ENCODE measurements at places on chromosomes 1 and 21.
A peak's percentile ranks its signal among the peaks of the same experiment; 100 is the strongest.

GRCh38 chr1:202076050-202076511 lies 46.6 kb upstream of the GPR37L1 start:
- no peak for DNase-seq

DNA sequence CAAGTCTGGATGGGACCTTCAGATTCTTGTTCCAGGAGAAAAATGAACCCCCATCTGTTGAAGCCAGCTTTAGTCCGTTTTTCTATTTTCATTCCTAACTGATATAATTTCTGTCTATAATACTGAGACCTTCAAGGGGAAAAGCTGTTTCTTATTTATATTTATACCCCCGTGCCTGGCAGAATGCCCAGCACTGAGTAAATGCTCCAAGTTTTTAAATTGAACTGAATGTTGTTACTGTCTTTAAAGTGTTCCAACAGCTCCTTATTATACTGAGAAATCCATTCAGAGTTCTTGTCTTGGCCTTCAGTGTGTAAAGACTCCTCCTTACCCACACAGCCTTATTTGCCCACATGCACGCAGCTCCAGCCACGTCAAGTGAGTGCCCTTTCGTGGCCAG lies 178.6 kb upstream of the HMGB4 start:
- no peak for DNase-seq

GRCh38 chr1:1006305-1007159 lies 6.6 kb upstream of the HES4 start:
- DNase-seq = no peak

GRCh38 chr1:206909883-206910318 lies 11.8 kb downstream of the FCMR start:
- DNase-seq = no peak

GRCh38 chr1:228863776-228864175 lies 128.5 kb downstream of the RHOU start:
- DNase-seq = no peak

DNA sequence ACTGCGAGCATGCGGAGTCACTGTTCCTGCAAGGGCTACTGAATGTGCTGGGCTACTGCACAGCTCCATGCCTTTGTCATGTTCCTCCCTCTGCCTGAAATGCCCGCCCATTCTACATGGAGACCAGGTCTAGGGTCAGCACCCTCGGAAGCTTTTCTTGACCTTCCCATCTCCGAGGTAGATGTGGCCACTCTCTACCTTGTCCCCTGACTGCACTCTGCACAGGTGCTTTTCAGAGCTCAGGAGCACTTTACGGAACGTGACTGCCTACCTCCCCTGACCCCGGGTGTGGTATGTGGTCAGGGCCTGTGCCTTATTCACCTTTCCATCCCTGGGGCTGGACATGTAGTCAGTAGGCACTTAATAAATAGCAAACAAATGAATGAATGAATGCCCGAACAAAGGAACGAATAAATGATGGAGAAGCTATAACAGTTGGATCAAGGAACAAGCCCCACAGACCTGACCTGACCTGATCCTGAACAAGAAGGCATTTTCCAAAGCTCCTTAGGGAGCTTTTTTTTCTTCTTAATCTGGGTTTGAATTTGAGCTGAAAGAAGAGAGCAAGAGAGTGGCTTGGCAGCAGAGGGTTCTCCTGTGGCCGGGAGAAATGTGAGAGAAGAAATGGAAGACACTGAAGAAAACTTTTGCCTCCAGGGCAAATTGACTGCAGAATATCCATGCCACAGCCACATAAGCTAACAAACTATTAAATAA lies 7.9 kb downstream of the RD3 start:
- no peak for DNase-seq

GRCh38 chr1:234725177-234726132 lies 115.5 kb upstream of the IRF2BP2 start:
- peak; percentile 65 for DNase-seq

DNA sequence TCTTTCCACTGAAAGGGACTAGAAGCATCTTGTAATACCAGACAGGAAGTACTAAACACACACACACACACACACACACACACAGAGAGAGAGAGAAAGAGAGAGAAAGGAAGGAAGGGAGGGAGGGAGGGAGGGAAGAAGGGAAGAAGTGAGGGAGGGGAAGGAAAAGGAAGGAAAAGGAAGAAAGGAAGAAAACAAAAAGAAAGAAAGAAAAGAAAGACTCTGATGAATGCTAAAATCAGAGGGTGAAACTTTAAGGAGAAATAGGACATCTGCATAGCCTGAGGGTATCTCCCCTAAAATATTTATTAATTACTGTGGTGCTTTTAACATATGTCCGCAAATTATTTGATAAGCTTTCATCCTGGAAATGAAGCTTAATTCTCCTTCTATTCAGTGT lies 10.6 kb downstream of the TRIT1 start:
- no peak for DNase-seq

- DNase-seq = no peak
These were observed 9.3 kb downstream of the EFHD2 start for GRCh38 chr1:15418806-15419515.

- no peak for DNase-seq
These were observed 10.2 kb upstream of the DMRTB1 start for GRCh38 chr1:53449021-53449420.

GRCh38 chr1:58422436-58422835 lies 124.1 kb downstream of the OMA1 start:
- no peak for DNase-seq

GRCh38 chr1:152170287-152170905 lies 11.4 kb upstream of the RPTN start:
- no peak for DNase-seq

GRCh38 chr1:185279571-185279970 lies 37.5 kb downstream of the IVNS1ABP start:
- no peak for DNase-seq

DNA sequence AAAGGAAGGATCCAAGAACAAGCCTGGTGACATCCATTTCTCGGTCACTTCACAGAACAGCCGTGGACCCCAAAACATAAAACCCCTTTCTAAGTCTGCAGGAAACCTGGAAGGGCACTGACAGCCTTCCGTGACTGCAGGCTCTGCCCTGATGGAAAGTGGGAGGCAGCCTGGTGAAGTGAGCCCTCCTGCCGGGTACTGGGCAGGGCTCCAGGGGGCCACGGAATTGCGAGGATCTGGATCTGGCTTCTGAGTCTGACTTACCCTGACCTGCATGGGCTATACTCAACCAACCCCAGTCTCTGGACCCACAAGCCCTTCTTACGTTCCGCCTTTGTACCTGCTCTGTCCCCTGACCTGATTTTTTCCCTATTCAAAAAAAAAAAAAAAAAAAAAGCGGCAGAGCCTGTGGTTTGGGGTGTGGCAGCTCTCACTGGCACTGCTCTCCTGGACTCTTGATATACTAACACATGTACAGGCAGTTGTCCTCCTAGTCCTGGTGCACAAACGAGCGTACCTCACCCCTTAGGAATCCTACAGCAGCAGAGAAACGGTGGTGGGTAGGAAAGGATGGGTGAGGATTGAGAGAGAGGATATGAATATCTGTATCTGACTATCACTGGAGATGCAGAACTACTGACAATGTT lies 82.9 kb downstream of the BEND5 start:
- DNase-seq = no peak

GRCh38 chr1:228490120-228491078 lies 3.2 kb downstream of the RNF187 start:
- DNase-seq = peak; percentile 62

DNA sequence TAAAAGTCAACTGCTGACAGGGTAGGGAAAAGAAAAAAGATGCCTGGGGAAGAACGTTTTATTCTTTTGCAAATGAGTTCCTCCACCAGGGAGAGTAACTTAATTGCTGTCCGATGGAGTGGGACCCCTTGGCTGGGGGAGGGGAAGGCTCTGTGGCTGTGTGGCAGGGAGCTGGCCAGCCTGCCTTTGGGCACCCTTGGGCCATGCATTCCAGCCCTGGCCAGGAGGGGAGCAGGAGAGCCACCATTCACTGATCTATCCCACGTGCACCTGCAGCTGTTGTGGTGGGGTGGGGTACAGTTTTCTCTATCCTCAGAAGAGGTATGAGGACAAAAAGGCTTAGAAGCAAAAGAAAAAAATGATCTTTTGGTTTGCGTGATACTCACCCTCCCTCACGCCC lies 116.9 kb downstream of the KCNK1 start:
- no peak for DNase-seq

- DNase-seq = peak; percentile 70
These were observed 734.2 kb upstream of the ADAMTS5 start for GRCh38 chr21:27700974-27701614.

GRCh38 chr1:206658981-206659273 lies 23.6 kb downstream of the DYRK3 start:
- no peak for DNase-seq

GRCh38 chr1:69055194-69055593 lies 512.5 kb upstream of the LRRC7 start:
- no peak for DNase-seq

DNA sequence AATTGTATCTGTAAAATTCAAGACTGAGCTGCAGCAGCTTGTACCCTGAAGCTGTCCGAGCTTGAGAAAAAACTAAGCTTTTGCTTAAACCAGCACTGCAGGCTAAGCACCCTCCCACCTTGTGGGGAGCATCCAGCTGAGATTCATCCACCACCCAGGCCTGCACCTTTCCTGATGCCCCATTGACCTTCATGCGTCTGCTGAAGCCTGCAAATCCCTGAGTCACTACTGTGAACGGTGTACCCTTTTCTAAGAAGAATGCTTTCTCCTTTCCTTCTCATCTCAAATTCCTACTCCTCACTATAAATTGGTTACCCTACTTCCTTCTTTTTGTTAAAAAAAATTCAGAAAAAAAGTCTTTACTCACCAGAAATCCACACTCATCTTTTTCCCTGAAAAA lies 90.9 kb upstream of the RGS18 start:
- DNase-seq = no peak

- DNase-seq = no peak
These were observed 98.2 kb downstream of the PTPN14 start for GRCh38 chr1:214453109-214453722.

DNA sequence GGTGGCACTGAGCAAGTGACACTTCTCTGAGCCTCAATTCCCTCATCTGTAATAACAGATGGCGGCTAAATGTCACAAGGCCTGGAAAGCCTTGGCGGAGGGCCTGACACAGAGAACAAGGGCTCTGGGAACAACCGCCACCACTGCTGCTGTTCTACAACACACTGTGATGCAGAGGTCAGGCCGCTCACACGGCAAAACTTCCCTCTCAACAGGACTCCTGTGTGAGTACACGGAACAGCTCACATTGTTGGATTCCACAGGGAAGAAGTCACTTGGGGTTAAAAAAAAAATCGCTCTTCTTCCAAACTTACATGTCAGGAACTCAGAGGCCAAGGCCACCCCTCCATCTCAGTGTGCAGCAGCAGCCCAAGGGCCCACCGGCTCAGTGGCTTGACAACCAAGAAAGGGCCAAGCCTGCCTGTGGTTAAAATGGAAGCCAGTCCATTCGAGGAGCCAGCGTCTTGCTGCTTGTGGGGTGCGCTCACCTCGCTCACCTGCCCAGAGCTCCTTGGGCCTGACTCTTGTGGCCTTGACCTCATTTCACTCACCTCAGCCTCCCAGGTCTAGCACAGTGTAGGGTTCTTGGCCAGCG lies 101.1 kb downstream of the RAVER2 start:
- DNase-seq = no peak

GRCh38 chr1:199735660-199736059 lies 291.9 kb upstream of the NR5A2 start:
- no peak for DNase-seq

DNA sequence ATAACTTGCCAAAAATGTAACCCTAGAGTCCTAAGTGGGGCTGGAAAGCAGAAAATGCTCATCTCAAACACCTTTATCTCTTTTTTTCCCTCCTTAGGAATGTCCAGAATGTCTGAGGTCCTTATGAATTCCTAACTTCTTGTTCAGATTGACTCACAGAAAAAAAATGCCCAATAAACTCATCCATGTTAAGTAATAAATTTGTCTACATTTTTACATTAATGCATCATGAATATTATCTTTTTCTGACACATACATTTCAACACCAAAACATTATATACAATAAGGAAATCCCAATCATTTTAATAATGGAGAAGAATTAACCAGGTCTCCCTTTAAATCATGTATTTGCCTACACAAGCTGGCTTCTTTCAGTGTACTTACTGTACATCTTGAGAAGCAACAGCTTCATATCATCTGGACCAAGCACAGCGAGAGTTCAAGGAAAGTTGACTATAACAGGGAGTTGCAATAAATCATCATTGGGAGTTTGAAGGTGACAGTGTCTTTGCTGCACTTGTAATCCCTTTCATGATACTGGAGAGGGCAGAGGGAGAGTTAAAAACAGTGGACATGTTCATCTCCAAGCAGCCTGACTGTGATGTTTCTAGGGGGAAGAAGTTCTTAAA lies 565.2 kb downstream of the LTN1 start:
- DNase-seq = no peak

GRCh38 chr1:224053456-224053855 lies 60.5 kb upstream of the FBXO28 start:
- DNase-seq = no peak

All from activated T-cell treated with anti-CD3 and anti-CD28 coated beads, Interleukin-2, amount 50 U/mL, for 72 hours (primary cell).